Keratinocyte (primary cell): ENCODE measurements at places on chromosomes 6 and 20. TPM values are rescaled to one million over a fixed set of nuclear protein-coding genes. Genes with fewer than 3 reads are reported as not detected.

The RBBP8NL gene
- polyA plus RNA-seq: 0.05 to 0.26 TPM (median 0.13 TPM) in 3 replicates

The CRISP3 gene
- polyA plus RNA-seq: 0.02 to 0.04 TPM in 2 of 3 replicates, not detected in the other

The PKIB gene
- polyA plus RNA-seq: 4.4 to 8.7 TPM (median 5.8 TPM) in 3 replicates

The HCK gene
- polyA plus RNA-seq: 0.03 TPM in 1 of 3 replicates, not detected in the others

The ECT2L gene
- 0.01 to 0.06 TPM in 2 of 3 replicates, not detected in the other for polyA plus RNA-seq

The WFDC10B gene
- polyA plus RNA-seq: 0.10 TPM in 1 of 3 replicates, not detected in the others

The PBOV1 gene
- polyA plus RNA-seq: not detected in 3 replicates

The C4B gene
- polyA plus RNA-seq: 1.3 to 2.8 TPM (median 1.8 TPM) in 3 replicates

The ADGB gene
- polyA plus RNA-seq: not detected in 3 replicates

The SASH1 gene
- 4.4 to 6.0 TPM (median 4.4 TPM) in 3 replicates for polyA plus RNA-seq

The EYS gene
- polyA plus RNA-seq: 0.17 to 0.34 TPM (median 0.24 TPM) in 3 replicates

The WFDC5 gene
- polyA plus RNA-seq: 2.4 to 11.7 TPM (median 5.1 TPM) in 3 replicates

DNA sequence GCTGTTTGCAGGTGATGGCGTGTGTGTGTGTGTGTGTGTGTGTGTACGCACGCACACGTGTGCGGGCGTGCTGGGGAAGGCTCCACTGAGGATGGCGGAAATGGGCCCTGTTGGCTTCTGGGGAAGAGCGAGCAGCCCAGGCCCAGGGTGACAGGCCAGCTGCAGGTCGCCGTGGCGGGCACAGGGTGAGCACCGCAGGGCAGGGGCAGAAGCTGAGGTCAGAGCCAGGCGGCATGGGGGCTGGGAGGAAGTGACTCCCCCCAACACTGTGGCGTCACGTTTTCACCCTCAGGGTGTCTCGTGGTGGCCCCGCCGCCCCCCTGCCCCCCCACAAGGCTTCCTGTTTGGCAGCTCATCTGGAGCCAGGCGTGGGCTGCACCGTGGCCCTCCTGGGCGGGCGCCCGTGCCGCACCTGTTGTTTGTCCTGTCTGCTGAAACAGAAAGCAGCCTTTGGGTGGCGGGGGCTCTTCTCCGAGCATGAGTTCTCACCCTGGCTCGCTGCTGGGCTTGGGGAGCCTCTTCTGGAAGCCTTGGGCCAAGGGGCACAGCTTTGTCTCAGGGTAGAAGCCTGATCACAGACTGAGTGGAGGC lies 7.1 kb downstream of the RBM38 start:
- DNase-seq: no peak

DNA sequence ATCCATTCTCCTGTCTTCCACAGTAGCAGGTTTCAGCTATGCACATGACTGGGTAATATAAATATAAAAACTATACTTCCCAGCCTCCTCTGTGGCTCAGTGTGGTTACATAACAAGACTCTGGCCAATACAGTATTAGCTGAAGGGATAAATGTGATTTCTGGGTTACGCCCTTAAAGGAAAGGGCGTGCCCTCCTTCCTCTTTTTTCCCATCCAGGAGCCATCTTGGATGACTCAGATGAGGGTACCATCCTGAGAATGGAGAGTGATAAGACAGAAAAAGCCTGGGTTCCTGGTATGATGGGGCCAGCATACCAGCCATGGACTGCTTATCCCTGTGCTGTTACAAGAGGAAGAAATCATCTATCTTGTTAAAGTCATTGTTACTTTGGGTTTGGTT lies 123.3 kb downstream of the NFATC2 start:
- DNase-seq: no peak

DNA sequence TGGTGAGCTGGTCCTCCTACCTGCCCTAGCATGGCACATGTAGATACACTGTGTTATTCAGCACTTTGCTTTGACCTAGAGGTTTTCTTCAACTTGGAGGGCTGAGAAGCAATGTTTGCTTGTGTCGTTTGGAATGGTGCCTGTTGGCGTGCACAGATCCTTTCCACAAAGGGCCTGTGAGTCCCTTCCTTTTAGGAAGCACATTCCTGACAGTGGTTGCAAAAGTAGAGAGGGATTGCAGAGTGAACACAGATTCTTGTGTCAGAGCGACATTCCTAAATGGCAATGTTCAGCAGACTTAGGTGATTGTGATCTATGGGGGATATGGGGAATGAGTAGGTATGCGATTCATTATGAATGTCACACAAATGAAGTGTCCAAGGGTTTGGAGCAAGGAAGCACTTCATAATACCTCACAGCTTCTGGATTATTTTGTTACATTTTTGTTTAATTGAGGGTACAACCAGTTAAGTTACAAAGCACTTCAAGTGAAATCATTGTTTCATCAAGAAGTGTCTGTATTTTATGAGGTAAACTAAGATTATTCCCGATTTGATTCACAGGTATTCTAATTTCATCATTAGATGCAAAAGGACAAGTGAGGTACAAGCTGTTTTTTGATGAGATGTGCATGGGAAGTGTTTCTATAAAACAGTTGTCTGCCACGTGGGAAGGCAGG lies 713 bp upstream of the RNF144B start:
- no peak for DNase-seq

DNA sequence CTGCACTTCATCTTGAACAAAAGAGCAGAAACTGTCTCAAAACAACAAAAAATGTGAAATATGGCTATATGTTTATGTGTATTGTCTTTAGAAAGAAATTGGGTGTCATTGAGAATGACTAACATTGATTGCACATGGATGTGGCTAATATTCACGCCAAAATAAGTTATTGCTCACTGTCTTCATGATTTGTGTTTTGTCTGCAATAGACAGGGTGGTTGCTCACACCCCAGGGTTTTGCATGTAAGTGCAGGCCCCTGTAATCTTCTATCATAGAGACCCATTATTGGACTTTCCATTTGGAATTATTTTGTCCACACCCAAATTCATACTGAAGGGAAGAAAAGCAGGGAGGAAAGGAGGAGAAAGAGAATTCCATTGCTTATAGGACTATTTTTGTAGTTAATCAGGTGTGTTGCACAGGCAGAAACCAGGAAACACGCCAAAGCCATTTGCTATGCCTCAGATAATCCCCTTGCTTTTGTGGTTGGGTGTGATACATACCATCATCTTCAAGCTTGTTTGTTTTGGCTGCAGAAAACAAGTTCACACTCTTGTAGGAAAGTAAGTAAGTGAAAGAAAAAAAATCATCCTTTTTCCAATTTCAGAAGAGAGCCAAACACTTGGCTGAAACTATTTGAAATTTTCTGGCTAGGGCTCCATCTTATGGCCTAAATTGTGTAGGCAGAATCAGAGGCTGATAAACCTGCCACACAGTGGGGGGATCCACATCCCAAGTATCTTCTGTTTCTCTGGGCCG lies 214.1 kb downstream of the COL12A1 start:
- peak; percentile 58 for DNase-seq

DNA sequence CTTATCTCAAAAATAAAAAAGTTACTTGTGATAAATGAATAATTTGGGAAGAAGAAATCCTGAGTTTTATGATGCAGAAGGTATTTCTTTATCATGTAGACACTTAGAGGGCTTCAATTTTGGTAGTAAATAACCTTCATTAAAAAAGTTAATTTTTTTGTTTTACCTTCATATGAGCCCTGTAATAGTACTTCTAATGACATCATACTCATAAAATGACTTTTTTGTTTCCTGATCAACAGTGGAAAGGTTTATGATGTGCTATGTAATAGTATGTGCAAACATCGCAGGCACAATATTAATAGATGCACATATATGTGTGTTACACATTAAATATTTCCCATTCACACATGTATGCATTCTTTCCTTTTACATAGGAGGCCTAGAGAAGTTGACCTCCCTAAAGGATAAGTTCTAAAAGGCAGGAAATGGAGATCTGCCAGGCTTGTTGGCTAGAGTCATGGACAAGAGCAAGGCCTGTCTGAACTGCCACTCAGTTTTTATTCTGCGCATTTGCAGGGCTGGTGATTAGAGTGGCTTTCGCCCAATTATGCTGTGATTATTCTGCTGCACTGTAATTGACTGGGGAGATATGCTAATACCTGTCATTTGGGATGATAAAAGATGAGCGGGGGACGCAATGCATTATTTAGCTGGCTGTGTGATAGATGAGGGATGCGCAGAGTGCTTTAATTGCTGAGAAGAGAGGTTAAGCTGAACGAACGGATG lies 272.6 kb downstream of the TMEM242 start:
- DNase-seq: no peak

DNA sequence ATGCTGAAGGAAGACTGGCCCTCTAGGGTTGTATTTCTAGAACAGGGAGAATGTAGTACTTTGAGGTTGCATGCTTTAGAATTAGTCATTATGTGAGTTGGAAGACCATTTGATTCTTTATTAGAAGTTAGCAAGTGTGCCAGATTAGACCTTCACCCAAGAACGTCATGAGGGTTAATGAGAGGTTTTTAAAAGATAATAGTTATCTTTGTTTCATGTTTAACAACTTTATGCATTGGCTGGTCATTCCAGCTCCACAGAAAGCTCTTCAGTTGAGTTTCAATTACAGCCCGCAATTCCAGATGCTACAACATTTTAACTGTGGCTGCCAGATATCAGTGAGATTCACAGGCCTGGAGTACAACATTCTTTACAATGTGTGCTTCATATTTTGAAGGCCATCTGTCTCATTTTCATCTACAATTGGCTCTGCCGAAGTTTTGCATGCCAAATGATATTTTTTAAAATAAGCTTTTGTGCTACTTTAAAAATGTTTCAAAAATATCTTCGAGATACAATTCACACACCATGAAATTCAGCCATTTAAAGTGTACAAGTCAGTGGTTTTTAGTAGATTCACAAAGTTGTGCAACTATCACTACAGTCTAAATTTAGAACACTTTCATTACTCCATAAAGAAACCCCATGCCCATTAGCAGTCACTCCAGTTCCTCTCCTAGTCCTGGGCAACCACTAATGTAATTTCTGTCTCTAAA lies 61.1 kb upstream of the FBXO30 start:
- DNase-seq: no peak

DNA sequence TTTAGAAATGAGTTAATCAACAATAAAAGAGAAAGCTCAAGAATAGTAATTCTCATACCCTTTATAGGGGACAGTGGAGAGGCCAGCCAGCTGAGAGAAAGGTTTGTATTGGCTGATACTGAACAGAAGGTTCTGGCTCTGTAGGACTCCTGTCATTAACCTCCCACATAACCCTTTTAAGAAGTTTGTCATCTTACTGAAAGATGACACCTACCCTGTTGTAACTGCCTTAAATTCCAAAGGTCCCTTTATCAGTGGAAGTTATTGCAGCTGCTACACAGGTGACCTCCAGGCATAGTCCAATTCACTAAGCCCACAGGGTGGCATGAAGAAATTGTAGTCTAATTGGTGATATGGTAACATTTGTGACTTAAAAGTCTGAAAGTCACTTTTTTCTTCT lies 790.1 kb downstream of the TENT5A start:
- no peak for DNase-seq

GRCh38 chr20:2133318-2134183 lies 31.9 kb downstream of the STK35 start:
- DNase-seq: no peak

DNA sequence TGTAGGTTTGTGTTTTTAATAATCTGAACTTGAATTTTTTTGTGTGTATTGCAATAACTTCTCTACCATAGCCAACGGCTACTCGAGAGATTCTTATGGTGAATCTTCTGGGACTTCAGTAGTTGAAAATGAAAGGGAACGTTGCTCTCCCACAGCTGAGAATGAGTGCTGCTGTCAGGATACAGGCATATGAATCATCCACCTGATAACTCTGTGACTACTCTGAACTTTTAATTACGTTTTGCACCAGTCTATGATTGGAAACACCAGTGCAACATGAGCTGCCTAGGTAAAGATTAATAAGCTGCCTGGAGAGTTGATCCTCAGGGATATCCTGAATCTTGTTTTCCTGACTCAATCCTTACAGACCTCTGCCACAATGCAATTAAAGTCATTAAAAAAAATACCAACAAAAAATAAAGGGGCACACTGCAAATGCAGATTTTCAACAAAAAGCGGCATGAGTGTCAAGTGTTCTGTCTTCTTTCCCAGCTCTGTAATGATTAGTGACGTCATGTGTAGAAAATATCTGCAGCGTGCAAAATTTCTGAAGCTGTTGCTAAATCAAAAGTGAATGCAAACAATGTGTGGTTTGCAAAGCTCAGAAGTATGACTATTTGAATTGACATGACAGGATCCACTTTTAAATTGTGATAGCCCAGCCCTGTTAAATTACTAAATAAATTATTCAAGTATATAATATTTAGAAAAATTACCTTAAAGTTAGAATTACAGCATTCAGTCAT lies 432.2 kb downstream of the HTR1B start:
- DNase-seq: no peak

DNA sequence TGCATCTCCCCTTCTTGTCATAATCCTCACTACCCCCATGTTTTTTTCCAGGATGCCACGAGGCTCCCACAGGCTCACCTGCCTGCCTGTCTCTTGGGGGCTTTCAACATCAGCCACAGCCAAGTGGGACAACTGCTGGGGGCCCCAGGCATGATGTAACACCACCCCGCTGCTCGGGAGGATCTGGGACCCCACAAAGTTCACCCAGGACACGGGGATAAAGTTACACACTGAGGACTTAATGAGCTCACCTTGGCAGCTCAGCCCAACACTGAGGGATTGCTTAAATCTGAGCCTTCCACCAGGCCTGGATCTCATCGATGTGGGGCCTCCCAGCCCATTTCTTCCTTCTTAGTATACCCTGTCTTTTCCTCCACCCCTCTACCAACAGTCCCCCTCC lies 56.4 kb upstream of the NNAT start:
- no peak for DNase-seq

GRCh38 chr20:20192366-20192765 lies 140.0 kb downstream of the CFAP61 start:
- DNase-seq: no peak

DNA sequence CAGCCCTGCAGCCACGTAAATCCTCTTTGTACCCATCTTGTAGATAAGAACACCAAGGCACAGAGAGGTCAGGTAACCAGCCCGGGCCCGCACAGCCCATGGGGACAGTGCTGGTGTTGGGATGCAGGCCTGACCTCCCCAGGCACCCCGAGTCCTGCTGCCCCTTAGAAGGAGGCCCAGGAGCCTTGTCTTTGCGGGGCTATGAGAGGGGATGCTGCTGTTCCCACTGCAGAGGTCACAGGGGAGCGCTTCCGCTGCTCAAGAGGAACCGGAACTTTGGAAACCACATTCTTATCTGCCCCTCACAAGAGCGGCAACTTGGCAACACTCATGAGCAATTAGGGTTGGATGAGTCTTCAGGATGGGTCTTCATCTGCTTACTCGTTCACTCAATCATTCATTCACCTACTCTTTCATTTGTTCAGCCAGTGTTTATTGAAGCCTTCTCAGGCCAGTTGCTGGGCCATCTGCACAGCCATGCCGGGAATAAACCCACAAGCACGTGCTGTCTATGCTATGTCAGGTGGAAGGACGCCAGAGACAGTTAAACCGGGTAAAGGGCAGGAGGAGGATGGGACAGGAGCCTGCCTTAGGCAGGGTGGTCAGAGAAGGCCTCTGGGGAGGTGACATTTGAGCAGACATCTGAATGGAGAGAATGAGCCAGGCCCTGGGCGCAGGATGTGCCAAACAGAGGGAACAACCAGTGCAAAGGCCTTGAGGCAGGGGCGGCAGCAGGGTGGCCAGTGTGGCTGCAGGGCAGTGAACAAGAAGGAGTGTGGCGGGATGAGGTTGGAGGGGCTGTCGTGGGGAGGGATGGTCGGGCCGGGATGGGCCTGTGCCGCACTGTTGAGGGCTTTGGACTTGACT lies 60.8 kb downstream of the RBM38 start:
- DNase-seq: no peak

- no peak for DNase-seq
These were observed 243.0 kb upstream of the FOXQ1 start for GRCh38 chr6:1068905-1069304.
